ENCODE measurements at places on chromosomes 6 and 20.

DNA sequence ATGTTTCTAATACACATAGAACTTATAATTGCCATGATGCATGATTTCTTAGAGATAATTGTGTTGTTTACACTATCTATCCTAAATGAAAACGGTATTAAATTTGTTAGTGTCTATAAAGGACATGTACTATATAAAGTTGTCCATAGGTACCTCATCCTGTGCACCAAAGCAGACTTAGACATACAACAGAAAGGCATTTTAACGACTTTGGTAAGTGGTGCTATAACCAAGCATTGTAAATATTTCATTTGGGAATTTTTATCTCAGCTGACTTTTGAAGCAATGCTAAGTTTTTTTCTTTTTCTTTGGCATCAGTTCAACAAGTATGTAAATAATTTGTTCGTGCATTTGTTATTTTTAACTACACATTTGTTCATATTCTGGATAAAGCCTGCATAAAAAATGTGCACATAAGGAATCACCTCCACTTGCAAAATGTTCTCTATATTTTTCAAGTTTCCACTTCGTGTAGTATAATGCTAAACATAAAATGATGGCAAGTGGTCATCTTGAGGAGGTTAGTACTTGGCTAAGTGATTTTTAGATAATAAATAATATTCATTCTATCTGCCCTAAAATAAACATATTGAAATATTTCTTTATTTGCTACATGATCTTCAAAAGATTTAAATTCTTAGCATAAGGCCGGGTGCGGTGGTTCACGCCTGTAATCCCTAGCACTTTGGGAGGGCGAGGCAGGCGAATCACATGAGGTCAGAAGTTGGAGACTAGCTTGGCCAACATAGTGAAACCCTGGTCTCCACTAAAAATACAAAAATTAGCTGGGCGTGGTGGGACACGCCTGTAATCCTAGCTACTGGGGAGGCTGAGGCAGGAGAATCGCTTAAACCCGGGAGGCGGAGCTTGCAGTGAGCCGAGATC is 6.3 kb upstream of the GJA1 start:
- DNase-seq, result no peak

DNA sequence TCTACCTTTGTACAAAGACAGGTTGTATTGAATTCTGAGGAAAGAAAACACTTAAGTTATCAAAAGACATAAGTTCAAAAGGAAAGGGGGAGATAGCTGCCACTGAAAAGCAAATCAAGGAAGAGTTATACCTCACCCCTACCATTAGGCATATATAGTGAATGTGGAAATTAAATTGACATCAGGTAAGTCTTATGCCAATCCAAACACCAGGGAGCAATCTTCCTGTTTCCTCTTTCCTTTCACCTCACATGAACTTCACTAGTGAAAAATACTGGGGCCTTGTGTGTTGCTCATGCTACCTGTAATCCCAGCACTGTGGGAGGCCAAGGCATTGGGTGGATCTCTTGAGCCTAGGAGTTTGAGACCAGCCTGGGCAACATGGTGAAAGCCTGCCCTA is 10.9 kb upstream of the C6orf58 start:
- DNase-seq, result no peak

- peak; percentile 63 for DNase-seq
Measured at GRCh38 chr20:34538671-34539123, 19.8 kb upstream of the MAP1LC3A start.

DNA sequence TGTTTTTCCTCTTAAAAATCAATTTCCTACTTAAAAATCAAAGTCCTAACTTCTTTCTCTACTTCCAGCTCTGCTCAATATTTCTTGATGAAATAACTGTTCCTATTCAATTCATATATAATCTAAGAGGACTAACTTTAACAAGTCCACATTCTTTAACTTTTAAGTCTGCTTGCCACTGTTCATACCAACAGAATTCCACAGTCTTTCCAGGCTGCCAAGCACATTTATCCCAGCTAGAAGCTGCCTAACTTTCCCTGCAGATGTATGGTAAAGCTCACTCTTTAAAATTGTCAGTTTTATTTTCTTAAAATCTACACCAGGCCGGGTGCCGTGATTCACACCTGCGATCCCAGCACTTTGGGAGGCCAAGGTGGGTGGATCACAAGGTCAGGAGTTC is 11.5 kb downstream of the CALHM6 start:
- no peak for DNase-seq

DNA sequence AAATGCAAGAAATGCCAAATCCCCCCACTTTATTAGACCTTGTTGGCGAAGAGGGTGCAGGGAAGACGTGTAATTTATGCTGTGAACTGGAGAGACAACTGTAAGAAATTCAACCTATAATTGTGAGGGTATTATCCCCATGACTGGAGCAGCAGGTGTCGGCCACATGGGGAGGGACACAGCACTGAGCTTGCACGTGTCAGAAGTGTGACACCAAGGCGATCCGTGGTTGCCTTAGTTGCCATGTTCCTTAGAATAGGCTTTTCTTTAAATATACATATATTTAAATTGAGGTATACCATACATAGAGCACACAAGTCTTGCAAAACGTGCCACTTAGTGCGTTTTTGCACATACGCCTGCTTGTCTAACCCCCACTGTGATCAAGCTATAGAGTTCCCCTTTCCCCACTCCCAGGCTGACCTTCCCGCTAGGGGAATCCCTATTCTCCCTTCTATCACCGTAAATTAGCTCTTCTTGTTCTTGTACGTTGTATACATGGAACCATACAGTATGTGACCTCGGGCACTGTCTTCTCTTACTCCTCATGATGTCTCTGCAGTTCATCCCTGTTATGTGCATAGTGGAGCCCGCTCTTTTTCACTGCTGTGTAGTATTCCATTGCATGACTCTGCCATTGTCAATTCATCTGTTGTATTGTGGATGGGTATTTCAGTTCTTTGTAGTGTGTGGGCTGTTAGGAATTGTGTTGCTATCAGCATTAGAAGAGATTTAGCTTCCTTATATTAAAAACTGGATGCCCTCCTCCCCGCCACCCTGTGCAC is 81.6 kb upstream of the PMEPA1 start:
- DNase-seq, result no peak

GRCh38 chr6:80029470-80029869 is 25.0 kb downstream of the TTK start:
- no peak for DNase-seq

Measured in CD4-positive, alpha-beta T cell treated with Interleukin-6 for 4 hours (primary cell).